ENCODE measurements at places on chromosomes 5 and 9.

- peak; percentile 18 for DNase-seq
These were observed 5.8 kb downstream of the FOXE1 start for GRCh38 chr9:97858826-97859225.

DNA sequence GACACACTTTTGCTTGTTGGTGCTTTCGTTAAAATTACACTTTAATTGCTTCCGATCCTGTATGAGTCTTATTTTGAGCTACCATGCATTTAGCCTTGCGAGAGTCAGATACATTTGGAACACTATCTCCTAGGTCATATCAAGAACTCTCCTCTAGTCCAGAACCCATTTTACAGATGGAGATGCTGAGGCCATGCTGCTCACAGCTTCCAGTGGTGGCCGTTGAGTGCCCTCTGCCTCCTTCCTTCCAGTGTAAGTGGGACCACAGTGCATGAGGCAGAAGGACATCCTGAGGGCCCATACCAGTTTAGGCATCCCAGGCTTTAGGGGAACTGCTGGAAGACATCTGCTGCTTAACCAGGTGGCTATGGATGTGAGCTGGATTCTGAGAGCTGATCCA, 6.9 kb downstream of the CCNI2 start:
- no peak for DNase-seq

DNA sequence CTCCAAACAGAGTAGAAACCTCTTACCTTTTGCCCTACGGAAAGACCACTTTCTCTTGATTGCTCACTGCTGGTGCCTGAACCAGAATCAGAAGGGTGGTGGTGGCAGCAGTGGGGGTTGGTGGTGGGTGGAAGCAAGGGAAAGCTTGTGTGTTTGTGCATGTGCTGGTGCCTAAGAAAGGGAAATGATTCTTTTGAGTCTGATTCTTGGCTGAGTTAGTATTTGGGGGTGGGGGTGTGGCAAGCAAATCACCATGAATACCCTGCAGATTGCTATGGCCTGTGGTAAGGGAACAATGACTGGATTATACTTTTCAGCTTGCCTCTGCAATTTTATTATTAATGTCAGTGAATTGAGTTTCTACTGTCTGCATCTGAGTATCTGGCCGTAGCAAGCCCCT, 106.6 kb downstream of the ARHGAP26 start:
- no peak for DNase-seq

DNA sequence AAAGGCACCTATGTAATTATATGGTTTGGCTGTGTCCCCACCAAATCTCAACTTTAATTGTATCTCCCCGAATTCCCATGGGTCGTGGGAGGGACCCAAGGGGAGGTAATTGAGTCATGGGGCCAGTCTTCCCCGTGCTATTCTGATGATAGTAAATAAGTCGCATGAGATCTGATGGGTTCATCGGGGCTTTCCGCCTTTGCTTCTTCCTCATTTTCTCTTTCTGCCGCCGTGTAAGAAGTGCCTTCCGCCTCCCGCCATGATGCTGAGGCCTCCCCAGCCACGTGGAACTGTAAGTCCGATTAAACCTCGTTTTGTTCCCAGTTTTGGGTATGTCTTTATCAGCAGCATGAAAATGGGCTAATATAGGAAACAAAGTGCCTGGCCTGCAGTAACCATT, 56.6 kb downstream of the TSPAN17 start:
- no peak for DNase-seq

- no peak for DNase-seq
These were observed 37.7 kb downstream of the C5orf15 start for GRCh38 chr5:133930813-133931090.

DNA sequence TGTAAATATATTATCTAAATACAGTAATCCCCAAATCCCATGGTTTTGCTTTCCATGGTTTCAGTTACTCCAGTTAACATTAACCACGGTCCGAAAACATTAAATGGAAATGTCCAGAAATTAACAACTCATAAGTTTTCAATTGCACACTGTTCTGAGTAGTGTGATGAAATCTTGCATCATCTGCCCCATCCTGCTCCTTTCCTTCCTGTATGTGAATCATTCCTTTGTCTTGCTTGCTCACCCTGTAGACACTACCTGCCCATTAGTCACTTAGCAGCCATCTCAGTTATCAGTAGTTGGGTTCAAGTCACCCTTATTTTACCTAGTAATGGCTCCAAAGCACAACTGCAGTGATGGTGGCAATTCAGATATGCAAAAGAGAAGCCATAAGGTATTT, 1568.5 kb upstream of the WWC1 start:
- no peak for DNase-seq

- peak; percentile 31 for DNase-seq
These were observed 70.1 kb upstream of the SPATA31E1 start for GRCh38 chr9:87812375-87813118.

DNA sequence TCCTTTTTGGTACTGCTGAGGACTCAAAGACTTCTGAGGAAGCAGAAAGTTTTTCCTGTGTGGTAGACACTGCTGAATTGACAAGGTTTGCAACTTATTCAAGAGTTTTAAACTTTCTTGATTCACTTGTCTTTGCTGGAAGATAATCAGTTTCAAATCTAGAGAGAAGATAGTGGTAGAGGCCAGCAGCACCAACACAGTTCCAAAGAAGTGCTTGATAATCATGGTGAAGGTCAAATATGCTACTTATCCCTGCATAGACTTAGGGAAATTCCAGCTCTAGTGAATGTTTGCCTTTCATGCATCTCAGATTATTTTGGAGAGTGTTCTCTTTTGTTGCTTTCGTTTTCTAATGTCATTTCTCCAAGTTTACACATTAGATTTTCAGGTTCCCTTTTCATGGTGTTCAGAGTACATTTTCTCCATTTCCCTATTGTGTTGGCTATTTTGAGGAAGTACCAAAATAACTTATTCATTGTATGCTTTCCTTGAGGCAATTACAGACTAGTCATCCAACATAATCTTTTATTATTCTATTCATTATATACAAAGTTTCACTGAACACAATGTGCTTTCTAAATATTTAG, 550 bp downstream of the IFNE start:
- no peak for DNase-seq
